Endodermal cell (in vitro differentiated cells): ENCODE measurements at places on chromosomes 12 and 14. TPM values are rescaled to one million over a fixed set of nuclear protein-coding genes. Genes with fewer than 3 reads are reported as not detected.

The CLEC12A gene
- total RNA-seq, result not detected in 2 replicates

The C14orf39 gene
- 0.72 to 1.1 TPM (median 0.97 TPM) in 3 replicates for total RNA-seq

The YEATS4 gene
- total RNA-seq, result 31.2 to 37.1 TPM (median 37.0 TPM) in 3 replicates

GRCh38 chr12:59151243-59151642 lies 230.9 kb upstream of the LRIG3 start:
- no peak for DNase-seq

DNA sequence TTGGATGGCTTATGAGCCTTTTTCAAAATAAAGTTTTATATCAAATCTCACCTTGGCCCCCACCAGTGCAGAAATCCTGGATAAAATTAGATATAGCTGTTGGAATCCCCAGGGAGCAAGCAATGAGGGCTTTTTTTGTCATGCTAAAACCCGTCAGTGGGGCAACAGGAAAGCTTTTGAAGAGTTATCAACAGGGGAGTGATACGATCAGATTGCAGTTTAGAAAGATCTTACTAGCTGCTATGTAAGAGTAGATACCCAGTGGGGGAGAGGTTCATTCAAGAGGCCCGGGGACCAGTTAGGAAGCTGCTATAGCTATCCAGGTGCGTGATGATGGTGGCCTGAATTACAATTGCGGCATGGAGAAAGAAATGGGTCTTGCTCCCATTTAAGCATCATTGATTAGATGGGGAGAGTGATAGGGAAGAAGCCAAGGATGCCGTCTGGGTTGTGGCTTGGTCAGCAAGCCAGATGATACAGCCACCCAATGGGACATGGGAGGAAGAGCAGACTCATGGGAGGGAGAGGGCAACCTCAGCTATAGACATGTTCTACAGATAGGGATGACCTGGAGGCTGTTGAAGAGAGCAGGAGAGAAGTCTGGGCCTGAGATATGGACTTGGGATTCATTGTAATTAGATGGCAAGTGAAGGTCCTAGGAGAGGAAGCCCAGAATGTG lies 272.4 kb downstream of the DPF3 start:
- peak; percentile 46 for DNase-seq

DNA sequence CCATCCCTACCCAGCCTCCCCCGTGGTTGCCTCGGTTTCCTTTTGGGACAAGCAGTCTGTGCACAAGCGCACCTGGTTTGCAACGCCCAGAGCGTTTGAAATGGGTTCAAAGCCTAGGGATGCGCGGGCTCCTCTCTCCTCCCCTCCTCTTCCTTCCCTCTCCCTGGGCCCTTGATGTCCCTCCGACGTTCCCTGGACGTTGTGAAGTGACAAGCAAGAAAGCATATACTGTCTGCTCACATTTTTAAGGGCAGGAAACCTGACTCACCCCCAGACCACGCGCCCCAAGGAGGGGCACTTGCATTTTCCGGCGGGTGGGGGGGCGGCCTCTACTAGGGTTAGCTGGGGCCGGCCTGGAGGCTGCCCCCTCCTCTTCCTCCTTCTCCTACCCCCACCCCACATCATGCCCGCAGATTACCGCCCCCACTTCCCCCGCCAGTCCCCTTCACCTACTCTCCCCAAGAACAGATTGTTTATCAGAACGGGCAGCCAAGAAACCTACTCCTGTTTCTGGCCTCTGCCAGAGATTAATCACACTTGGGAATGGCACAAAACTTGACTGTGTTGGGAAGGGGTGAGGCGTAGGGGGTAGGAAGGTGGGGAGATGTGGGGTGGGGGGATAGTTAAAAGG lies 9.5 kb upstream of the IRF2BPL start:
- DNase-seq, result no peak

DNA sequence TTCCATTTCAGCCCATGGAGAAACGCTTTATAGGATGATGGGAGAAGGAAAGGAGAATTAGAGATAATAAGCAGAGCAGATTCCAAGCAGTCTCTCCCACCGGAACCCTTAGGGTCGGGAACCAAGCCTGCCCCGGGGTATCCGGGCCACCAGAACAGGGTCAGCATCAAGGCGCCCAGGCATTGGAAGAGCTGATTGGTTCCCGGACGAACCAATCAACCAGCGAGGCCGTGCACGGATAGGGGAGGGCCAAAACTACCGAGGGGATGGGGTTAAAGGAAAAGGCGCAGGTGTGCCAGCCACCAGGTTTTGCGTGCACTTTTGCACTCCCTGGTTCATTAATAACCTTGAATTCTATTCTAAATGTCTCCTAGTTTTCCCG lies 1.7 kb downstream of the PPM1H start:
- DNase-seq, result peak; percentile 94

DNA sequence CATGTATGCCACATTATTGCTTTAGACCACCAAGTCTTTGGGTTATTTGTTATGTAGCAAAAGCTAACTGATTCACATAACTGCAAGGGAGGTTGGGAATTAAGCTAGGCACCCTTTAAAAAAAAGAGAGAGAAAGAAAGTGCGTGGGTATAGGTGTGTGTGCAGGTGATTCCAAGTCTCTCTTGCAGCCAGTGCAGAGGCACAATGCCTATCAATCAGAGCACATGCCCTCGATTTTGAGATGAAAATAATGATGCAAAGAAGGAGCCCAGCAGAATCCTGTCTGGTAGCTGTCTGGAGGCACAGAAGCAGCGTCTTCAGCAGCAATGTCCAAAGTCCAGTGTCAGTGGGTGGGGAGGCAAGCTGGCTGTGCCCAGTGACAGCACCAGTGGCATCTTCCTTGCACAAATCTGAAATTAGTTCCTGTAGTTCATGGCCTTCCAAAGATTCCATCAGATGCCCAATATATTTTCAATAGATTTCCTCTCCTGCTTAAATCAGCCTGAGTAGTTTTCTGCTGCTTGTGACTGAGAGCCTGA lies 62.4 kb upstream of the TBPL2 start:
- no peak for DNase-seq

- DNase-seq, result no peak
Observed at GRCh38 chr12:120472521-120472920, 3.0 kb upstream of the SRSF9 start.

DNA sequence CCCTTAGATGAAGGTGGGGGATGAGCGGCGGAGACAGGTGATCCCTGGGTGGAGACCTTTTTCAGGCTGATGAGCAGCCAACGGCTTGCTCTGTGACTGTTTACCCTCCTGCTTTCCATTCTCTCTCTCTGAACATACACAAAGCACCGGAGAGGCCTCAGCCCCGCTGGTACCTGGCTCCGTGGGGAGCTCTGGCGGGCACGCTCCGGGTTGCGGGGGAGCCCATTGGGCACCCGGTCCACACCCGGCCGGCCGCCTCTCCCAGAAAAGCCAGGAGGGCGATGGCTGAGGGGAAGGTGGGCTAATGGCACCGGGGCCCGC lies 545 bp downstream of the SMARCC2 start:
- peak; percentile 85 for DNase-seq
